ENCODE measurements at places on chromosomes 5 and 9.

DNA sequence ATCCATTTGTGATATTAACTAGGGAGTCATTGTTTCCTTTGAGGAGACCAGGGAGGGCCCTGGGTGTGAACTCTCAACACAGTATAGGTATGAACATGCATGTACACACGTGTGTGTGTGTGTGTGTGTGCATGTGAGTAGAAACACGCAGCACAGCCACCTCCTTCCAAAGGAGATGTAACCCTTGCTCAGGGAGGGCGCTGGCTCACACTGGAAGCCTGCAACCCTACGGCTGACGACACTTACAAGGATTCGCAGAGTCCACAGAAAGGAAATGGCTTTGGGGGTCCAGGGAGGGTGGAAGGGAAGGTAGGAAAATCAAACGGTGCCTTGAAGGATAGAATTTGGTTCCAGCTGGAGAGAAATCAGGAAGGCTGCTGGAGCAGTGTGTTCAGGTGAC lies 21.9 kb downstream of the TRIP13 start:
- no peak for DNase-seq

GRCh38 chr5:175693741-175694140 lies 35.9 kb downstream of the HRH2 start:
- peak; percentile 69 for DNase-seq

GRCh38 chr5:122880749-122881148 lies 35.3 kb downstream of the SNX24 start:
- DNase-seq = no peak

- DNase-seq = no peak
These were observed 14.5 kb downstream of the ZSWIM6 start for GRCh38 chr5:61346511-61346910.

- DNase-seq = no peak
These were observed 114.1 kb downstream of the MPDZ start for GRCh38 chr9:13165236-13165945.

GRCh38 chr9:20835377-20836286 lies 151.6 kb downstream of the FOCAD start:
- peak; percentile 31 for DNase-seq

- DNase-seq = peak; percentile 66
These were observed 381 bp downstream of the MED22 start for GRCh38 chr9:133347515-133347984.

- no peak for DNase-seq
These were observed 41.4 kb downstream of the FABP6 start for GRCh38 chr5:160270704-160271103.

- no peak for DNase-seq
These were observed 68.1 kb upstream of the RNF130 start for GRCh38 chr5:180139731-180140055.

DNA sequence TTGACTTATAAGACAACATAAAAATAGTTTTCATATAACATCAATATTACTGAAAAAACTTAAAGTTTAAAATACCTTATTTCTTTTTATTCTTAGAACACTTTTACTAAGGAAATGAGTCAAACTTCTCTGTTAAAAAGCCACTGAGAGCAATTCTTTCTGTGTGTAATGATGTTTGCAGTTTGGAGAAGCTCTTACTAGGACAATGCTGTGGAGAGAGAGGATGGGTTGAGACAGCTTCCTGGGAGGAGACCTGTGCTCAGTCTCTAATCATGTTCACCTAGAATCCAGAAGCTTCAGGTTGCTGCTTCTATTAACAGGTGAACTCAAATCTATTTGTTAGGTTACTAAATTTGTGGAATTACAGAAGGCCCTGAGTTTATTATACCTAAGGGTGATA lies 198.5 kb downstream of the DNAH5 start:
- no peak for DNase-seq

Measured in NB4 (cell line).